Endothelial cell of umbilical vein (primary cell): ENCODE measurements at places on chromosomes 7 and 10. TPM values are rescaled to one million over a fixed set of nuclear protein-coding genes. Genes with fewer than 3 reads are reported as not detected.

Gene ANKRD30A
- total RNA-seq = not detected in 2 replicates

Gene MRLN
- total RNA-seq = not detected in 2 replicates

Gene TCF7L2
- total RNA-seq = 21.8 and 22.1 TPM in 2 replicates

Gene GPR22
- total RNA-seq = not detected in 2 replicates

Gene CNNM1
- total RNA-seq = not detected in 2 replicates

Gene CYP26C1
- 2.0 and 3.0 TPM in 2 replicates for total RNA-seq

Gene REPIN1
- total RNA-seq = 139 and 140 TPM in 2 replicates

Gene ZPBP
- not detected in 2 replicates for total RNA-seq

Gene C10orf53
- total RNA-seq = not detected in 2 replicates

Gene CELF2
- 35.5 and 42.6 TPM in 2 replicates for total RNA-seq

Gene CPA4
- not detected in 2 replicates for total RNA-seq

Gene CCDC201
- total RNA-seq = not detected in 2 replicates

Gene CCDC3
- 1.2 and 1.4 TPM in 2 replicates for total RNA-seq

Gene TLX1
- not detected in 2 replicates for total RNA-seq

Gene CLCN1
- total RNA-seq = not detected in 2 replicates

Gene MMRN2
- total RNA-seq = 169 TPM in 2 replicates

Gene CCDC7
- 6.6 and 8.2 TPM in 2 replicates for total RNA-seq

Gene BAIAP2L1
- total RNA-seq = 1.1 and 1.2 TPM in 2 replicates

Gene BCAP29
- 162 and 175 TPM in 2 replicates for total RNA-seq

Gene OIT3
- 0.15 TPM in 1 of 2 replicates, not detected in the other for total RNA-seq

Gene TMEM236
- 0.24 TPM in 1 of 2 replicates, not detected in the other for total RNA-seq

Gene ABHD11
- 13.3 and 19.0 TPM in 2 replicates for total RNA-seq

Gene SLC26A5
- not detected in 2 replicates for total RNA-seq

Gene ADGRA1
- total RNA-seq = not detected in 2 replicates

Gene PRSS37
- total RNA-seq = not detected in 2 replicates

Gene FAM25C
- not detected in 2 replicates for total RNA-seq

Gene PNLIPRP1
- not detected in 2 replicates for total RNA-seq

Gene CPA2
- not detected in 2 replicates for total RNA-seq

Gene MUC12
- not detected in 2 replicates for total RNA-seq

Gene ZNF37A
- 10.4 and 14.5 TPM in 2 replicates for total RNA-seq

Gene CALML3
- total RNA-seq = not detected in 2 replicates

Gene TACC2
- total RNA-seq = 39.9 and 46.2 TPM in 2 replicates
